Renal cortical epithelial cell (primary cell): ENCODE measurements at places on chromosomes 5 and 9.

- DNase-seq, result no peak
Observed at GRCh38 chr5:54822324-54822687, 163.1 kb downstream of the ESM1 start.

DNA sequence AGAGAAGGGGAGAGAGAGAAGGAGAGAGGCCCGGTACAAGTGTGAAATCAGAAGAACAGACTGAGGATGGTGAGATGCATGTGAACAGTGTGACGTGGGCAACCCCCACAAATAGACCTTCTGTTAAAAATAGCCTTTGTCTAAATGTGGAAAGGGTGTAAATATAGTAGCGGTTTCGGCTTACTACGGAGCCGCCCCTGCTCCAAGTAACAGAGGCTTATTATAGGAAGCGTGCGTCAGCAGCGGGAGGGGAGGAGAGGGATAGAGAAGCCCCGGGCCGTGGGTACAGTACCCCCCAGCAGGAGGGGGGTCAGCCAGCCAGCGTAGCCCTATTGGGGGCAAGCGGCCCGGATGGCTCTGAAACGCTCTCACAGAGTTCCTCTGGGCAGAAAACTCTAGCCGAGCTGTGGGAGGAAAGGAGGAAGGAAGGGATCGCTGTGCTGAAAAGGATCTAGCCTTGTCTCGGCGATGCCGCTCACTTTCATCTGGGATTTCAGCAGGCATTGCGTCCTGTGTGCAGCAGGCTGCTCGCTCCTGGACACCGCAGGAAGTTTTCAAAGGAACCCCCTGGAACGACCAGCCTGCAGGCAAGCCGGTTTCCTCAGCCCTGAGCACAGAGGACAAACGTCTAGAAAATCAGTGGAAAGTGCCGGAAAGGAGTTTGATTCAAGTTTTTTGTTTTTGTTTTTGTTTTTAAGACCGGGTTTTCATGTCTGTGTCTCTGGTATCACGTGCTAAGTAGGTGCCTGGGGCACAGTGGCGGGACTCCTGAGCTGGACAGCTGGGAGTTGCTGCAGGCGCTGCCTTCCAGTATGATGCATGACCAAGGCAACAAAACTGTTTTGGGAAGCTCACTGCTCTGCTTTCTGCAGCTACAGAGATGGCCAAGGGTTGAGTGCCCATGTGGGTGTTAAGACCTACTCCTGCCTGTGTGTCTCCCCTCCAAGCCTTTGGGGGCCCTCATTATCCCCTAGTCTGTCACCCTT, 146.6 kb downstream of the SEC61B start:
- peak; percentile 19 for DNase-seq

DNA sequence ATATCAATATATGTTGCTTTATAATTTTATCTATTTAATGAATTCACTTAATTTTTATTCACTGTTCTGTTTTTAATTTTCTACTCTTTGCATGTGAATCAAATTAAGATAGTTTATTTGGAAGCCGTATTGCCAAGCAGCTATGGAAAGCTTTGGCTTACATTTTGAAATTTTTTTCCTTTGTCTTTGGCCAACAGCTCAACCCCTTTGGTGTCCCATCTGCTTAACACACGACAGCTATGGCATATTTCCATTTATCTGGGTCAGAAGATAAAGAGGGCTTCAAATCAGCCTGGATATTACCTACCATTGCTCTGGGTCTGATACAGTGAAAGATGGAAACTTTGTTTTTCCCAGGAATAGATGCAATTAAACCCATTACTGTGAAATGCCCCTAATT, 201.0 kb downstream of the WDR70 start:
- no peak for DNase-seq

DNA sequence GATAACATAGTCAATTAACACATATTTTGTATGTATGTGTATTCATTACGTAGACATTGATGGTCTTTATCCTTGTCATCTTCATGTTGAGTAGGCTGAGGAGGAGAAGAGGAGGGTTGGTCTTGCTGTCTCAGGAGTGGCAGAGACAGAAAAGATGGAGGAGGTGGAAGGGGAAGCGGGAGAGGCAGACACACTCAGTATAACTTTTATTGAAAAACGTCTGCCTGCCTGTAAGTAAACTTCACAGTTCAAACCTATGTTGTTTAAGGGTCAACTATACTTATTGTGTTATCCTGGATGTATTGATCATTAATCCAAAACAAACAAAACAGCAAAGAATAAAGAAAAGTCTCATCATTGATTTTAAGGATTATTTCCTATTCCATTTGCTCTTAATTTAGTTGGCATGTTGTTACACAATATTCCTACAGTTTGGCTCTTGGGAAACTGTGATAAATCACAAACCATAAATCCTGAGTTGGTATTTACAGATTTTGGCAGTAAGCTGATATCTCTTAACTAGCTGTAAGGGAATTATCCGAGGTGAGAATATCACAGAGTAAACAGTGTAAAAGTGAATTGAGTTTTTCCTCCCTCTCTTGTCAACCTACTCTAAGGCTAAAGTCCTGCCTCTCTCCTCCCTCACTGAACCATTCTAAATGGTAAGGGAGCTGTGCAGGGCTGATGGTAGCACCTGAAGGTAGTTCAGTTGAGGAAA, 487.2 kb downstream of the SPATA31D1 start:
- no peak for DNase-seq

GRCh38 chr5:164470312-164470711, 964.9 kb downstream of the MAT2B start:
- no peak for DNase-seq

- DNase-seq, result no peak
Observed at GRCh38 chr5:88889189-88890069, 6.4 kb upstream of the MEF2C start.

DNA sequence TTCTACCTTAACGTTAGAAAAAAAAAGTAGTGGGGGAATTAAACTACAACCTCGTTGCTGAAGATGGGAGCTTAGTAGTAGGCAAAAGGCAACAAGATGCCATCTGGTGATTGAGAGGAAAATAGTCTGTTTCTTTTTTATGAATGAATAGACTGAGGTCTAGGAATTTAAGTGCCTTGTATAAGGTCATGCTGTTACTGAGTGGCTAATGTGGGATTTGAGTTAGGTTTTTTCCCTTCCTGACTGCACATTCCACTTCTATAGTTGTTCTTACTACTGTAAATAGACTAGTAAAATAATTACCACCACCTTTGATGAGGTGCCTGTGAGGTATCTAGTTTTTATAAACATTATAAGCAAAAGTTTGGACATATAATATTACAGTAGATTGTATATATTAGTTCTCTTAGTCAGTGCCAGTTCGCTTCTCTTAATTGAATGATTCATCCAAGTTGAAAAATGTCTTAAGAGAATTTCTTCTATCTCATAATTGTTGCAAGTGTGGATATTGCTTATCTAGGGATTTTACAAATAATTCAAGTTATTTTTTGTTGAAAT, 19.1 kb downstream of the FSD1L start:
- no peak for DNase-seq

DNA sequence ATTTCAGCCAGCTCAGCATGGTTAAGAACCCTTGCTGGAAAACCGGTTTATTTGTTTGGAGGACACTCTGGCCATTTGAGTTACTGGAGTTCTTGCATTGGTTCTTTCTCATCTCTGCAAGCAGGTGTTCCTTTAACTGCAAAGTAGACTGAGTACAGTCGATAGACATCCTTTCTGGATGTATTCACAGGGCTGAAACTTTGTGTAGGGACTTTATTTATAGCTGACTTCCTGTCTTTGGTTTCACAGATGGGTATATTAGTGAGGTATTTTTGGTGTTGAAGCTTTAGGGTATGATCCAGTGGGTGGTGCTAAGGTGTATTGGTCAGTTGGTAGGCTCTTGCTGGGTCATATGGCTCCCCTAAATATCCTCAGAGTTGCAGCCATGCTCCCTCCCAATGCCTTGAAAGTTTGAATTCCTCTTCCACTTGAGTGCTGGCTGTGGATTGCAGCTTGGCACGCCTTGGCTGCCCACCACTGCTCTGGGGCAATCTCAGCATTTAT, 666.0 kb upstream of the COX7C start:
- DNase-seq, result no peak

DNA sequence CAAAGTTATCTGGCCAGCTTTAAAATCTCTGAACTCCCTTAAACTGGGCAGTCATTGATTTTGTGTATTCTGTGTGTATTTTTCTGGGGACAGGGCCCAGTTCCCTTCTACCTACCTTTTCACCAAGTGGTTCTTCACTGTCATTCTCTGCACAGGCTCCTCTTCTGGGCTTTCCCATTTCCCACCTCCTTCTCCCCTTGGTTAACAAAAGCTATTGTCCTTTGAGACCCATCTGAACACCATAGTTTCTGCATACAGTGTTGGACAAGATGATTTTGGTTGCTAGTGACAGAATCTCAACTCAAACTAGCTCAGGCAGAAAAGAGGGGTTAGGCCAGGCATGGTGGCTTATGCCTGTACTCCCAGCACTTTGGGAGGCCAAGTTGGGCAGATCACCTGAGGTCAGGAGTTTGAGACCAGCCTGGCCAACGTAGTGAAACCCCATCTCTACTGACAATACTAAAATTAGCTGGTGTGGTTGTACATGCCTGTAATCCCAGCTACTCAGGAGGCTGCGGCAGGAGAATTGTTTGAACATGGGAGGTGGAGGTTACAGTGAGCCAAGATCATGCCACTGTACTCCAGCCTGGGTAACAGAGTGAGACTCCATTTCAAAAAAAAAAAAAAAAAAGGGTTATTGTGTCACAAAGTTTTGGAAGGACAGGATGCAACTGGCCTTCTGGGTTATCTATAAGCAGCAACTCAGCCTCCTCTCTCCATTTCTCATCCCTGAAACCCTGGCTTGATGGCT, 31.0 kb upstream of the ANKRD34B start:
- no peak for DNase-seq

DNA sequence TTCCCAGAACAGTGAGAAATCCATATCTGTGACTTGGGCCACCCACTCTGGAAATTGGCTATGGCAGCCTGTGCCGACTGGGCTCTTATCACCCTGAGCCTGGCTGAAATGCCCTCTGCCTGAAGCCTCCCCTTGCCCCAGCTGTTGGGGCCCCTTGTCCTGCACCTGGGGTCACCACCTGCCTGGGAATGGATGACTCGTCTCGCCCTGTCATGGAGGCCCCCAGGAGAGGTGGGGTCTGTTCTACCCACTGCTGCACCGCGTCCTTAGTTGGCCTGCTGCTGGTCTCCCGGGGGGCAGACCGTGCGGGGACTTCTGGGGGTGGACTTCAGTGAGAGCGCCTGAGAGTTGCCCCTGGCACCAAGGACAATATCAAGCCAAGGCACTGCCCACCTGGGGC, 46.6 kb upstream of the COL5A1 start:
- no peak for DNase-seq

- DNase-seq, result no peak
Observed at GRCh38 chr9:4356306-4356705, 56.4 kb upstream of the GLIS3 start.

DNA sequence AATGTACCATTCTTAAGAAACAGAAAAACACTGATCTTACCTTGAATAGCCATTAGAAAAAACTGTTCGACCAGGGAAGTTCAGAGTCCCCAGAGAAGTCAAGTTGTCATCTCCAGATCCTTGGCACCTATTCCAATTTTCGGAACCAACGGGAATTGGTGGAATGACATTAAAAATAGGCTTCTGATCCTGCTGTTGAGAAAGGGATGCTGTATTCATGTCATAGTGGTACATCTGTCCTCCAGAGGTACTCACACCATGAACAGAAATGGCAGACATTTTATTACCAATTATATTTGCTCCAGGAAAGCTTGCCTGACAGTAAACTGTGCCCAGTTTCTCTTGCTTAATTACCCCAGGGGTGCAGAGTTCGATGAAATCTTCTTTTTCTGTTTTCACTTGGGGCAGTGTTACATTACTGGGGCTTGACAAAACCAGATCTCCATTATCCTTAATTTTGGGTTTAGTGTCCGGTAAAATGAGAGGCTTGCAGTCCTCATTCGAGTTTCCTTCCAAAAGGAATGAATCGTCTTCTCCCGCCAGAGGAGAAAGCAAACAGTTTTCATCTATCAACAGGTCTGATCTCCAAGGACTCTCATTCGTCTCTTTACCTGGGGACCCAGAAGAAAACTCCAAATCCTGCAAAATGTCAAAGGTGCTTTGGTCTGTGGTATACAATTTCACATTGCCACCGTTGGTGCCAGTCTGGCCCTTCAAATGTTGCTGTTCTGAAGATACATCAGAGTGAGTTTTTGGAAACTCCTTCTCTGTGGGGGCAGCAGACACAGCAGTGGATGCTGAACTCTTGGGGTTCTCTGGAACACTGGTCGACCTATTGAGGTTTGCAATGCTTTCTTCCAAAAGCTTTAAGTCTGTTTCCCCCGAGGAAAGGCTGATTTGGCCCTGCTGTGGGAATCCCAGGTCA, 3.6 kb downstream of the NR3C1 start:
- no peak for DNase-seq

DNA sequence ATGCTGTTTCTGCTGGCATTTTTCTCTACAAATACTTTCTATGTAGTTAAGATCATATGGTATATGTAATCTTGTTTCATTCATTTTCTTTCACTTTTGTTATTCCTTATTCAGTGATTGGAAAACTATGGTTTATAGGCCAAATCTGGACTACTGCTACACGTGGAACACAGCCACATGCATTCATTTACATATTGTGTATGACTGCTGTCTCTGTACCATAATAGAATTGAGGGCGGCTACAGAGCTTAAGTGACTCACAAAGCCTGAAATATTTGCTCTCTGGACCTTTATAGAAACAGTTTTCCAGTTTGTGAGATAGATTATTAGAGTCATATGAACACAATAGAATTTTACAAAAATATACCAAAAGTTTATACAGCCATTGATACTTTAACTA, 133.6 kb upstream of the CDKN2B start:
- no peak for DNase-seq

DNA sequence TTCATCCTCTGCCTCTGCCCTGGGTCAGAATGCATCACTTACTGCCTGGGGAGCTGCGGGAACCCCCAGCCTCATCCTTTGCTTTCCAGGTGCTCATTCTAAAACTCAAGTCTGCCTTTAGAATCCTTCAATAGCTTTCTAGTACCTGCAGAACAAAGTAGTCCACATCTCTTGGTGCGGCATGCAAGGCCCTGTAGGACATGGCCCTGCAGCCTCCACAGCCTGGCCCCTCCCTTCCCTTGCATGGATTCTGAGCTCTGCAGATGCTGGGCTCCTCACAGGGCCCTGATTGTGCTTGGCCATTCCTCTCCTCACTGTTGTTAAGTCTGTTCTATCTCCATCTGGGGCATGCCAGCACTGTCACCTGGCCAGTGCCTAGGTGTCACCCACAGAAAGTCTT, 141.6 kb downstream of the ADCY2 start:
- DNase-seq, result no peak

DNA sequence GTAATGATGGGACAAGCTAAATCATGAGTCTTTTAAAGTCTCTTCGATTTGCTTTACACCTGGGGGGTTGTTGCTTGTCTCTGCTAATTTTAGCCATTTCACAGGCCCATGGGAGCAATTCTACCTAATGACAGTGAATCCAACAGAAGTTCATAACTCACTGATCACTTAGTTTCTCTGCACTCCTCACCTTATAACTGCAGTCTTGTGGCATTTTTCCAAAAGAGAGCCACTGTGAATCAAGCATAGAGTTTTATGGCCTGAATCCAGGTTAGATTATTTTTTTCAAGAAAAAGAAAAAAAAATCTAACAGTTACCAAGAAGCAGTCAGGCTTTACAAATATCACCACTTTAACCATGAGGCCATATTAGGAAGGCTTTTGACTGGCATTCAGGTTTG, 1.5 kb upstream of the IL7R start:
- peak; percentile 67 for DNase-seq

GRCh38 chr5:135042595-135042994, 8.6 kb upstream of the PITX1 start:
- DNase-seq, result no peak

GRCh38 chr5:42949348-42950115, 90.6 kb downstream of the ANXA2R start:
- DNase-seq, result peak; percentile 54

GRCh38 chr9:124257844-124258606, at the start of gene NEK6:
Gene NEK6 (plus strand): TSS chr9:124257949. CDS start chr9:124301965, 44,016 bp downstream.
- DNase-seq, result peak; percentile 56
